ENCODE measurements at places on chromosomes 5 and 9. TPM values are rescaled to one million over a fixed set of nuclear protein-coding genes. Genes with fewer than 3 reads are reported as not detected.
A peak's percentile ranks its signal among the peaks of the same experiment; 100 is the strongest.

GRCh38 chr5:56185768-56186311 lies 47.3 kb downstream of the ANKRD55 start:
- no peak for DNase-seq

DNA sequence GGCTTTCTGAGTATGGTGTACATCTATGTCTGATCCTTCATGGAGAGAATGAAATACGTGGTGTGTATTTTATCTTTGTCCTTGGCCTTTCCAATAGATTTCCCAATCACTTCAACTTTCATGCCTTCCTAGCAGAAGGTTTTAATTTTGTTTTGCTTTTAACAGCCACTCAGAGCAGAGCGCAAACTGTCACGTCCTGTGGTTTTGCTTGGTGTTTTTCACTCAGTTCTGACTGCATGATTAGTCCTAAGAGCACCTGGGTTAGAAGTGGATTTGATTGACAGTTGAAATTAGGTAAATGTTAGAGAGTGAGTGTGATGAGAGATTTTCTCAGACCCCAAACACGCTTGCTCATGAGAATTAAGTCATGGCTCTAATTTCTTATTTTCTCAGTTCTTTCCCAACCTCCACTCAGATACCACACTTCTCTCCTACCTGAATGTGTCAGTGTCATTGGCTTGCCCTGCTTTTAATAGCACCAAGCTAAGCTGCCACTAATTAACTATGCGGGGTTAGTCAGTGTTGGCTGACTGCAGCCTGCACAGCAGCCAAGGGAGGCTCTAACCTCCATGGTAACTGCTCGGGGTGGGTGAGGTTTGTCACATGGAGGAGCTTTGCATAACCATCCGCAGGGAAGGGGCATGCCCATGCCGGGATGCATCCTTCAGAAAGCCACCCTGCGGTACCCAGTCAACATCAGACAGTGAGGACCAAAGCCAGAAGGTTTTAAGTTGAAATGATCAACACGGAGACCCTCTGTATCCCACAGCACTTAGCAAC lies 173.4 kb downstream of the NR3C1 start:
- peak; percentile 69 for DNase-seq

- no peak for DNase-seq
Observed at GRCh38 chr5:147879784-147880183, 1.3 kb downstream of the SCGB3A2 start.

- DNase-seq: no peak
Observed at GRCh38 chr5:32384621-32385020, 59.9 kb downstream of the ZFR start.

DNA sequence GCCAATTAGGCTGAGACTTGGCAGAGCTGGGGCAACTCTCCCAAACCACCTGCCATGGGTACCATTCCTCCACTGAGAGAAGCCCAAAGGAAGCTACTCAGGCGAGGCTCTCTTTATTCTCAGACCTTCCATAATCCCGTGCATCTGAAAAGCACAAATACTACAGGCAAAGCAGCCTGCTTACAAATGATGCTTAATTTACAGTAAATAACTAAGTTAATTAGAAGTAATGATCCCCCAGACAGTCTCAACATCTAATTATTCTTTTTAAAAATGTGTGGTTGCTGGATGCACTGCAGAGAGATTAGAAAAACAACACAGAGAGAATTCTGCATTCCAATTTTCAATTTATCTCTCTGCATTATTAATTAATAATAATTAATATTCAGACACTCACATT lies 53.1 kb downstream of the AK8 start:
- DNase-seq: no peak

DNA sequence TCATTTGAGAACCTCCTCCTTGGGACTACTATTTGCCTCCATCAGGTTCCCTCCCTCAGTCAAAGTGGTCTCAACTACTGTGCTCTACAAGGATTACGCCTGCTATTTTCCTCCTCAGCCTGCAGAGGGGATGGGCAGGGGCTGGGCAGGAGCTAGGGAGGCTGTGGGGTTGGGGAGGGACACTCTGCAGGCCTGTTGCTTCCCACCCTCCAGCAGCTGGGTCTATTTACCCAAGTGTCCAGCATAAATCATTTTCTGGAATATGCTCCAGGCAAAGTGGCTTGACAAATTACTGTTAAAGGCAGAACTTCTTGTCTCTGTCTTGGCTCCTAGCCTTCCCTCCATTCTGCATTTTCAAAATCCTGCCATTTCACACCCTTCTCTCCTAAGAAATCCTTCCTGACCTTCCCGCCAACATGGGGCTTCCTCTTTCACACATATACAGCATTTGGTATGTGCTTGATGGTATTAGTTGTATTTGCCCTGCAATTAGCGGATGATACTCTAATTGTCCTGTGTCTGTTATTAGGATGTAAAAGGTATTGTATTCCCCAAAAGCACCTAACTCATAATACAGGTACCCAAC lies 106.7 kb downstream of the EFNA5 start:
- no peak for DNase-seq

GRCh38 chr5:96187309-96188027 lies 225.8 kb upstream of the ELL2 start:
- no peak for DNase-seq

- no peak for DNase-seq
Observed at GRCh38 chr5:36492984-36493654, 113.3 kb upstream of the SLC1A3 start.

GRCh38 chr5:956941-957747 lies 51.5 kb upstream of the NKD2 start:
- DNase-seq: peak; percentile 77

DNA sequence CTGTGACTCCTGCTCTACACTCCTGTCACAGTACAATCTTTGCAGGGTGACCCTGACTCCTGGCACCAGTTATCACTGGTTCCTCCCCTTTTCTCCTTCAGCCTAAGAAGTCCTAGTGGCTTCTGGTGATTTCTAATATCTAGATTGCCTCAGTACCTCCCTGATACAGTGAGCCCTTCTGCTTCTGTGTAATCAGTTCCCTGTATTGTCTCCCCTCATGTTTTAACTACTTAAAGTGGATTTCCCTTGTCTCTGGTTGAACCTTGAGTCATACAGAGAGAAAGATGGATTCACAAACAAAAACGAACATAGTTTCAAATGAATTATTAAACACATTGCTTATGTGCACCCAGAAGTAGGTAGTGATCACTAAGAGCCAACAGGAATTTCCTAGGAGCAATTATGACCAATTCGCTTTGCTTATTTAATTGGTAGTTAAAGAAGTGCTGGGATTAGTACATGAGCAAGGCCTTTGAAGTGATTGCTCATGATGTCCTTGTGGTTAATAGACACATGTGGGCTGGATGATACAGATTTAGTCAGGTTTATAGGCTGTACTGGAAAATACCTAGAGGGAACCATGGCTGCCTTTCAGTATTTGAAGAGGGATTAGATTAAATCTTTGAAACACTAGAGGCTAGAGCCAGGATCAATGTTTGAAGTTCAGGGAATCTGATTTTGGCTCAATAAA lies 145.8 kb upstream of the MEF2C start:
- DNase-seq: no peak

- DNase-seq: no peak
Observed at GRCh38 chr9:72600671-72601070, 79.3 kb downstream of the TMC1 start.

DNA sequence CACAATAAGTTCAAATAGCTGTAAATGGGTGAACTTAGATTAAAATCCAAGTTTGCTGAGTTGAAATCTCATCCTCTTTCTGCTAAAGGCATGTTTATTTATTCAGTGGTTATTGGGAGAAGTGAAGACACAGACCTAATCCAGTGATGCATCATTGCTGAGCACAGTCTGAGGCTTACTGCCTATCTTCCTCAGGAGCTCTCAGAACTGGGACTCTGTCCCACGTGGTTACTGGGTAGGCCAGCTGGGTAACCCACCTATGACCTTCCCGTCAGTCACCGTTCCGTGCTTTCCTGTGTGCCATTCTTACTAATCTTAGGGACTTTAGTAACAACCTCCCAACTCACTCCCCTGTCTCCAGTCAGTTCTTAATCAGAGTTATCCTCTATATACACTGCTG lies 226.8 kb upstream of the ATP10B start:
- DNase-seq: no peak

DNA sequence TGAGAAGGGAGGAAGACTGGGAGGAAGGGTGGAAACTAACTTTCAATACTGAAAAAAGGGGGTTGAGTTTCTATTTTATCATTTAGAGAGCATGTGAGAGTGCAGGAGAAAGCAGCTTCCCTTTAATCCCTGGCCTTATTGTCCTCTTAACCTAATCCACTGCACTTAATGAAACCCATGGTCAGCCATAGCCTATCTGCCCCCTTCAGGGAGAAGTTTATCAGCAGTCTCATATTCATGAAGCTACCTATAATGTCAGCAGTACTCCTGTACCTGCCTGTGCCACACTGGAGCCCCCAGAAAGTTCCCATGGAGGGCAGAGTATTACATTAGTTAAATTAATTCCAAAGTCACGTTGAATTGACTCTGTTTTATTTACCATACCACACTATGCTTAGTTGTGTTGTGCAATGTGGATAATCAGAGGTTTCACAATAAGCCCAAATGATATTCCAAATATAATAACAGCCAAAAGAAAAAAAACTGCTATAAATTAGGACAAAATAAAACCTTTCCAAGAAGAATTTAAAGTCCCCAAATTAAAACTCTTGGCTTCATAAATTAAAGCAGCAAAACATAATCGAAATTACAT lies 62.9 kb downstream of the MUSK start:
- no peak for DNase-seq

DNA sequence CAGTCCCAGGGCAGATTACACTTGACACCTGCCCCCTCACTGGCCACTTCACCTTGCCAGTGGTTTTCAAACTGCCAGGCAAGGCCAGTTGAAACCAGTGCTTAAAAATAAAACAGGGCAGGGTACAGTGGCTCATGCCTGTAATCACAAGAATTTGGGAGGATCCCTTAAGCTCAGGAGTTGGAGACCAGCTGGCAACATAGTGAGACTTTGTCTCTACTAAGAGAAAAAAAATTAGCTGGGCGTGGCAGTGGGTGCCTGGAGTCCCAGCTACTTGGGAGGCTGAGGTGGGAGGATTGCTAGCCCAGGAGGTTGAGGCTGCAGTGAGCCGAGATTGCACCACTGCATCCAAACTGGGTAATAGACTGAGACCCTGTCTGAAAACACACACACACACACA lies 58.1 kb downstream of the ROPN1L start:
- DNase-seq: no peak

DNA sequence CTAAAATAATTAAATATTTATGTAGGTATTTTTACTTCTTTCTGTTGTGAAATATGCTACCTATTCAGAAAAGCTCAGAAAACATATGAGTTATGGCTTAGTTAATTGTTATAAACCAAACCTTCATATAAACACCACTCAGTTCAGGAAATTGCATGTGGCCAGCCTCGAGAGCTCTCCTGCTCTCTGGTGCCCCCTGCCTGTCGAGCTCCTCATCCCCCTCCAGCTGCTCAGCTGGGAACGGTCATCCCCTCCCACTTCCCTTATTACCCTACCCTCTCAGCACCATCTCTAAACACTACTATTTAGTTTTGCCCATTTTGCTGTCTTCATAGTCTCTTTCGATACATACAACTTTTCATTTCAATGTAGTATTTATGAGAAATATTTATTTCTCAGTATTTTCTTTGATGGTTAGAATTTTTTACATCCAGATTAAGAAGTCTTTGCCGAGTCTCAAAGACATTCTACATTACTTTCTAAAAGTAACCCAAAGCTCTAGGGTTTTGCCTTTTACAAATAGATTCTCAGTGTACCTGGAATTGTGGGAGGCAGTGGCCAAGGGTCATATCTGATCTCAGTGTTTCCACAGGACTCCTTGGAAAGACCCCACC lies 51.2 kb upstream of the SEMA4D start:
- DNase-seq: peak; percentile 86

- no peak for DNase-seq
Observed at GRCh38 chr5:119322312-119322947, 33.4 kb upstream of the TNFAIP8 start.

GRCh38 chr5:86143837-86144236 lies 473.9 kb upstream of the COX7C start:
- DNase-seq: no peak

- no peak for DNase-seq
Observed at GRCh38 chr9:109789556-109789955, 9.6 kb downstream of the PALM2AKAP2 start.

The PCDHB15 gene
- total RNA-seq: not detected

The MYOT gene
- not detected for total RNA-seq

The ZMAT2 gene
- total RNA-seq: 52.4 TPM

The ZNF354C gene
- 6.4 TPM for total RNA-seq

The PHYHD1 gene
- total RNA-seq: 2.2 TPM

The PCDHB12 gene
- not detected for total RNA-seq

The ARID3C gene
- 0.69 TPM for total RNA-seq

The SPATA31C1 gene
- total RNA-seq: not detected

The CXCL14 gene
- total RNA-seq: not detected

Data from activated CD4-positive, alpha-beta T cell treated with anti-CD3 and anti-CD28 coated beads, Interleukin-2, amount 10 ng/mL, durations not matched to agents 7 days and 5 days (primary cell).